ENCODE measurements at places on chromosomes 3 and 15.

- DNase-seq, result no peak
Observed at GRCh38 chr15:64975390-64975789, 14.3 kb downstream of the SPG21 start.

GRCh38 chr3:189710620-189711402, 79.6 kb downstream of the TP63 start:
- DNase-seq, result peak; percentile 6

DNA sequence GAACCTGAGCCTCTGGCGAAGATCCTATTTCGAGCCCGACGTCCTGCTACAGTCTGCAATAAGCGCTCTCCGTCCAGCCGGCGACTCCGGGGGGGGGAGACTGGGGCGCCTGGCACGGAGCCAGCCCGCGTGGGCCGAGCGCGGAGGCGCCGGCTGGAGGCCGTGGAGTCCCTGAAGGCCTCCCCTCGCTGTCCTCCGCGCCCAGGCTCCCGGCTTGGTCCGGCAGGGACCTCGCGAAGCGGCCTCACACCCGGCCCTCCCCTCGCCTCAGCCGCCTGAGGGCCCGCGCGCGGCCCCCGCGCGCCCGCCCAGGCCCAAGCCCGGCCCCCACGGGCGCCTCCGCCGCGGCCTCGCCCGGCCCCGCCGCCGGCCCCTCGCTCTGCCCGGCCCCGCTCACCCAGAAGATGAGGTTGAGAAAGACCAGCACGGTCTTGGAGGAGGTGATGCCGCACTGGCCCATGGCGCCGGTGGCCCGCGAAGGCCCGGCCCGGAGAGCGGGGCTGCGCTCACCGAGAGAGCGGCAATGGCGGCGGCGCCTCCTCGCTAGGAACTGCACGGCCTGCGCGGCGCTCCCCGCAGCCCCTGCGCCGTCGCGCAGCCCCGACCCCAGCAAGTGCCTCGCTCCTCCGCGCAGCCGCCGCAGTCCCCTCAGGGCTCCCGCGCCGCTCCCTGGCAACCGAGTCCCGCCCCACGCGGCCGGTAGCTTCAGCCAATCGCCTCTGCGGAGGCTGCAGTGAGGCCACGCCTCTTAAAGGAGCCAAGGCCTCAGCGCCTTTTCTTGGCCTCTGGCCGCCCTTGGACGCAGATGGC, at the start of gene TSPAN3:
Gene TSPAN3, minus strand, starts transcription at position 615 of the 810 bp plus-strand sequence. Its CDS starts 155 bp downstream, at position 460.
- DNase-seq, result peak; percentile 96

- no peak for DNase-seq
Observed at GRCh38 chr3:30289324-30289723, 317.1 kb upstream of the TGFBR2 start.

Data from nephron progenitor cell (in vitro differentiated cells).